Stimulated activated CD4-positive, alpha-beta T cell treated with anti-CD3 and anti-CD28 coated beads, Interleukin-12 subunit alpha, Interleukin-12 subunit beta, amount 100 ng/mL, for 48 hours (primary cell): ENCODE measurements at places on chromosomes 3 and 15.

DNA sequence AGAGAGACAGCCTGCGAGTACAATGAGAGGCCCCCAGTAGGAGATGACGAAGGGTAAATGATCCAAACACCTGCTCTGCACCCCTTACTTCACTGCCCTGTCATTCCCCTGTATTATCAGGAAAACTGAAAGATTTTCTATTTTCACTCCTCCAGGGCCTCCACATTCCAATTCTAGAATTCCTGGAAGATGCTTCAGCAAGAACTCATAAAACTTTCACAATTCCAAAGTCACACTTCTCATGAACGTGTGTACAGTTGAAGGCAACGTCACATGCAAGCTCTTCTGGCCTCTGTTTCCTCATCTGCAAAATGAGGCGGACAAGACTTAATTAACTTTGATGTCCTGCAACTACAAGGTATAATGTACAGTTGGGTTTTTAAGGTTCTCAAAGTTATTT is 62.8 kb upstream of the SPATA12 start:
- DNase-seq, result no peak

- no peak for DNase-seq
These were observed 105.6 kb upstream of the MELTF start for GRCh38 chr3:197135212-197135611.

GRCh38 chr3:48151807-48152427 is 36.3 kb downstream of the CDC25A start:
- no peak for DNase-seq

- no peak for DNase-seq
These were observed 1066.5 kb downstream of the PLOD2 start for GRCh38 chr3:145094355-145094941.

- no peak for DNase-seq
These were observed 57.1 kb downstream of the AAGAB start for GRCh38 chr15:67197364-67197695.

DNA sequence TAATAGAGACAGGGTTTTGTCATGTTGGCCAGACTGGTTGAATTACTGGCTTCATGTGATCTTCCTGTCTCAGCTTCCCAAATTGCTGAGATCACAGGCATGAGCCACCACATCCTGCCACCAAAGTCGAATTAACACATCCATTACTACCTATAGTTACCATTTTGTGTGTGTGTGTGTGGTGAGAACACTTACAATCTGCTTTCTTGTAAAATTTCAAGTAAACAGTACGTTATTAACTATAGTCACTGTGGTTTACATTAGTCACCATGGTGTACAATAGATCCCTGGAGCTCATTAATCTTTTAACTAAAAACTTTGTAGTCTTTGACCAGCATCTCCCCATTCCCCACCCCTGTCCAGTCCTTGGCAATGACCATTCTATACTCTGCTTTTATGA is 270.0 kb downstream of the NAALADL2 start:
- no peak for DNase-seq

GRCh38 chr3:187136337-187136736 is 3.0 kb downstream of the RPL39L start:
- DNase-seq, result no peak

- no peak for DNase-seq
These were observed 37.1 kb downstream of the ABHD17C start for GRCh38 chr15:80732167-80732566.
